ENCODE measurements at places on chromosomes 2 and 18.

GRCh38 chr2:65834062-65834461, 401.7 kb upstream of the SPRED2 start:
- no peak for DNase-seq

DNA sequence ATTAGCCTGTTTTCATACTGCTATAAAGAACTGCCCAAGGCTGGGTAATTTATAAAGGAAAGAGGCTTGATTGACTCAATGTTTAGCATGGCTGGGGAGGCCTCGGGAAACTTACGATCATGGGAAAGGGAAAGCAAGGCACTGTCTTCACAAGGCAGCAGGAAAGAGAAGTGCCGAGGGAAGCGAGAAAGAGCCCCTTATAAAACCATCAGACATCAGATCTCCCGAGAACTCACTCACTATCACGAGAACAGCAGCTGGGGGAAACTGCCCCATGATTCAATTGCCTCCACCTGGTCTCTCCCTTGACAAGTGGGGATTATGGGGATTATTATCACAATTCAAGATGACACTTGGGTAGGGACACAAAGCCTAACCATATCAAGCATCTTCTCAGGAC, 23.3 kb downstream of the RHOB start:
- peak; percentile 17 for DNase-seq

DNA sequence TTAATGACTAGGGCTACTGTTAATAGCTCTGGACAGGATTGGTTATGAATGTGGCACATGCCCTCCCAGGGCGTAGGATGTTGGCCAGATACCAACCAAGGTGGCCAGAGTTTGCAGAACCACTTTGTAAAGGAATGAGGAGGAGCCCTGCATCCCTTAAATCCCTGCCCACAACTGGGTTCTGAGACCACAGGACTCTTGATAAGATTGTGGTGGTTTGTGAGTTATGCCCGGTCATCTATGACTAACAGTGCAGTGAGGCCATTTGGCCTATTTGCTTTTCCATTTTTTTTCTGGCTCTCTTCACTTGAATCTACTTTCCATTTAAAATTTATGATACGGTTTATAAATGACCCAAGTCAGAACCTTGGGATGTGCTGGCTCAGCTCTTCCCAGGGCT, 294.5 kb downstream of the PRKCE start:
- no peak for DNase-seq

GRCh38 chr2:195425328-195425727, 231.7 kb upstream of the SLC39A10 start:
- DNase-seq, result no peak

GRCh38 chr2:119814216-119814615, 54.5 kb downstream of the PTPN4 start:
- no peak for DNase-seq

DNA sequence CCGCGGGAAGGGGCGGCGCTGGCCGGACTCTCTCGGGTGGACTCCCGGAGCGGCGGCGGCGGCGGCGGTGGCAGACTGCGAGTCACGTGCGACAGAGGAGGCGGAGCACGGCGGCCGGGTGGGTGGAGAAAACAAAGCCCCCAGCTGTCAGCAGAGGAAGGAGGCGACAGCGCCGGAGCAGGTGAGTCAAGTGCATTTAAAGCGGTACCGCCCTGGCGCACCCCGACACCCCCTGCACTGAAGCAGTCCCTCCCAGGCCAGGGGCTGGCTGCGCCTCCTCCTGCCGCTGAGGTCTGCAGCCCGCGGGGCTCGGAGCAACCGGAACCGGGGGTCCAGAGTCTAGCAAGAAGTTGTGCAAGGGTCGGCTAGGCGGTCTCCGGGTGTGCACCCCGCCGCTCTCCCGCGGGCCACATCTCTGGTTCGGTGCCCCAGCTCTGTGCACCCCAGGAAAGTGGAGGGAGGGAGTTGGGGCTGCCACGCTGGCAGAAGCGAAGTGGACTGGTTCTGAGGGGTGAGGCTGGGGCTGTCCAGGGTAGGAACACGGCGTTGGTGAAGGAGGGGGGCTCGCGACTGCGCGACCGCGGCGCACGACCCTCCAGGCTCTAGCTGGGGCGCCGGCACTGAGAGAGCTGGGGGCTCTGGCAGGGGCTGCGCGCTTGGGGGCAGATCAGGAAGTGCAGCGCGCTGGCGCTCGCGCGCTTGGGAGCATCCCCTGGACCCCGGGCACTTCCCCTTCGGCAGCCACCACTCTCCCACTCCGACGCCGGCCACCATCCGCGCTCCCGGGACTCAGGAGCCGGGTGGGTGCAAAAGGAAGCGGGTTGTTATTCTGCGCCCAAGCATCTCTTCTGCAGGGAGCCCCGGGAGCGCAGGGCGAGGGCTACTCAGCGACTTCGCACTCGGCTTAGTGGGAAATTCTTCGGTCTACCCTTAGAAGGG, 64.0 kb upstream of the MAPRE2 start:
- peak; percentile 73 for DNase-seq

GRCh38 chr18:682833-683232, 25.4 kb downstream of the TYMS start:
- DNase-seq, result no peak

GRCh38 chr18:43543236-43543635, 265.9 kb upstream of the SYT4 start:
- no peak for DNase-seq

Measured in ureter (tissue), 1 donor.